NCI-H1417 (cell line): ENCODE measurements at places on chromosomes 4 and X.

GRCh38 chr4:168791376-168791775 is 218.7 kb downstream of the CBR4 start:
- DNase-seq = no peak

DNA sequence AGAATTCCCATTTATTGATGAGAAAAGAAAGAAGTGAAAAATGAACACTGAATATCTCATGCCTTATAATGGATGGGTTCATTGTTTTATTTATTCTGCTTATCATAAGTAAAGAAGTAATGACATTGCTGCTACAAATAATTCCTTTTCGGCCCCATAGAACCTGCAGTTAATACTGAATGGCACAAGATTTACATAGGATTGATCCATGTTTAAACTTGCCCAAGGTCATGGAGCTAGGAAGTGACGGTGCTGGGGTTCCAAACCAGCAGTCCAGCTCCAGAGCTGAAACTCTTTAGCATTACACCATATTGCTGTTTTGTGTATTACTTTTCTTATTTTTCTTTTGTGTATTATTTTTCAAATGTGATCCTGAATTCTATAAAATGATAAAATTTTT is 30.2 kb upstream of the PRSS48 start:
- no peak for DNase-seq

- peak; percentile 19 for DNase-seq
These were observed 33.3 kb upstream of the HPF1 start for GRCh38 chr4:169791062-169791461.

DNA sequence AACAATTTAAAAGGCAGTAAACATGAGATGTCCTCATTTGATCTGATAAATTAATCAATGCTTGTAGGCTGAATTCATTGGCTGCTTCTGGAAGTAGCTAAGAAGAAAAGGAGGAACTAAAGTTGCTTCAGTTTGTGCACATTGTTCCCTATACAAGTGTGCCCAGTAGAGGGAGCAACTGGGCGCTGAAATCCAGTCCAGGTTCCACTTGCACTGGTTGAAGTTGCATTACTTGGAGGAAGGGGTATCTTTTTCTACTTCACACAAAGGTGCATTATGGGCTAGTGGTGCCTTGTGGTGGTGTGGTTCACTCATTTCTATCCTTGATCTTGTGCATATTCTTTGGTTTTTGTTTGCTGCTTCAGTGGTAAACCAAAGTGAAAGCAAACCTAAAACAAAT is 67.9 kb upstream of the SOX3 start:
- peak; percentile 23 for DNase-seq

- no peak for DNase-seq
These were observed 23.0 kb upstream of the RADX start for GRCh38 chrX:106588801-106589200.

DNA sequence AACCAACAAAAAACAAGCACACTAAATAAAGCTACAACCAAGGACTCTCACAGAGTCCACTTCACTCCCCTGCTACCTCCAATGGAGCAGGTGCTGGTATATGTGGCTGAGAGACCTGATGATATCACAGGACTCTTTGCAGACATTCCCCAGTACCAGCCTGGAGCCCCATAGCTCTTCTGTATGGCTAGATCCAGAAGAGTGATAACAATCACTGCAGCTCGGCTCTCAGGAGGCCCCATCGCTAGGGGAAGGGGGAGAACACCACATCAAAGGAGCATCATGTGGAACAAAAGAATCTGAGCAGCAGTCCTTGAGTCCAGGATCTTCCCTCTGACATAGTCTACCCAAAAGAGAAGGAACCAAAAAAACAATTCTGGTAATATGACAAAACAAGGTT is 237.1 kb upstream of the TLL1 start:
- no peak for DNase-seq
